ENCODE measurements at places on chromosomes 1 and 21.

- no peak for DNase-seq
Measured at GRCh38 chr21:36235058-36235582, 78.5 kb downstream of the DOP1B start.

DNA sequence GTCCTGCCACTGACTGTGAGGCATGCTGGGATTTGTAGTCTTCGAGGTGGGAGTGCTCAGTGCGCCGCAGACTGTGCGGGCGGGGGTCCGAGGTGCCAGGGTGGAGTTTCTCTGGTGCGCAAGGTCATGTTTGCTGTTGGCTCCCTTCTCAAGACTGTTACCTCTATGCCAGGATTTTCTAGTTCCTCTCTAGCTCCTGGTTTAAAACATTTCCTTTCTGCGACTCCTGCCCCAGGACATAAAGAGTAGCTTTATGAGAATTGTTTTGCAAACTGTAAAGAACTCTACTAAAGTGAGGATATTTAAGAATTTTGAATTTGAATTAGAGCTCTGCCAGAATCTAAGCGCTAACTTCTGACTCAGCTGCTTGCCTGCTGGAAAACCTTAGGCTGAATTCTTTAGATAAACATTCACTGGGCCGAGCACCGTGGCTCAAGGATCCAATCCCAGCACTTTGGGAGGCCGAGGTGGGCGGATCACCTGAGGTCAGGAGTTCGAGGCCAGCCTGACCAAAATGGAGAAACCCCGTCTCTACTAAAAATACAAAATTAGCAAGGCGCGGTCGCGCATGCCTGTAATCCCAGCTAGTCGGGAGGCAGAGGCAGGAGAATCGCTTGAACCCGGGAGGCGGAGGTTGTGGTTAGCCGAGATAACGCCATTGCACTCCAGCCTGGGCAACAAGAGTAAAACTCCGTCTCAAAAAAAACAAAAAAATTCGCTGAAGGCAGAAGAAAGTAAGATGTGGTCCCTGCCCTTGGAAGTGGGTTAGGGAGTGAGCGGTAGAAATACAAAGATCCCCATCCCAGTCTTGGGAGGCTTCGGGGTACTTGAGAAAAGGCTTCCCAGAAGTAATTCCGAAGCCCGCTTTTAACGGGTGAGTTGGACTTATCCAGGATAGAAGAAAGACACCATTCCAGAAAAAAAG lies 992 bp upstream of the USP48 start:
- peak; percentile 54 for DNase-seq

- DNase-seq: no peak
Measured at GRCh38 chr1:158055854-158056253, 62.4 kb downstream of the KIRREL1 start.

GRCh38 chr21:36700295-36700970 lies 1.5 kb downstream of the SIM2 start:
- DNase-seq: no peak

GRCh38 chr1:55062801-55063576 lies 23.6 kb downstream of the PCSK9 start:
- no peak for DNase-seq

- no peak for DNase-seq
Measured at GRCh38 chr1:69363236-69363635, 204.5 kb upstream of the LRRC7 start.

DNA sequence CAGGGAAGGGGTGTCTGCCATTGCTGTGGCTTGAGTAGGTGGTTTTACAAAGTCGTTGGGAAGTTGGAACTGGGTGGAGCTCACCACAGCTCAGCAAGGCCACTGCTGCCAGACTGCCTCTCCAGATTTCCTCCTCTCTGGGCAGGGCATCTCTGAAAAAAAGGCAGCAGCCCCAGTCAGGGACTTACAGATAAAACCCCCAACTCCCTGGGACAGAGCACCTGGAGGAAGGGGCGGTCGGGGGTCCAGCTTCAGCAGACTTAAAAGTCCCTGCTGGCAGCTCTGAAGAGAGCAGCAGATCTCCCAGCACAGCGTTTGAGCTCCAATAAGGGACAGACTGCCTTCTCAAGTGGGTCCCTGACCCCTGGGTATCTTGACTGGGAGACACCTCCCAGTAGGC lies 124.2 kb downstream of the LHX8 start:
- no peak for DNase-seq

DNA sequence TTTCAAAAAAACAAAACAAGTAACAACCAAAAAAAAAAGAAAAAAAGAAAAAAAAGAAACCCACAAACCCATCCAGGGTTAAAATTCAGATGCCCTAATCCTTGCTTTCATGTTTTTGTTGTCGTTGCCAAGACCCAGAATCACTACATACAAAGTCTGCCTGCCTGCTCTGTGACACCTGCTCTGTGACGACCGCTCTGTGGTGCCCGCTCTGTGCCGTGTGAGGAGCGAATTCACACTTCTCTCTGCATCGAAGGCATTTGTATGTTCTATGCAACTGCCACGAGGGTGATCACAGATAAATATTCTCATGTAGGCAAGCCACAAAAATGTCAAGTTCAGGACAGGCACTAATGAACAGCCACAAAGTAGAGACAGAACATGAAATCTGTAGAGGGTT lies 178.6 kb downstream of the SLC45A1 start:
- DNase-seq: no peak

- DNase-seq: no peak
Measured at GRCh38 chr21:18769599-18769998, 366.0 kb upstream of the TMPRSS15 start.

GRCh38 chr1:1573843-1574720 lies 581 bp downstream of the SSU72 start:
- peak; percentile 74 for DNase-seq

GRCh38 chr1:143721024-143721373 lies 250.8 kb downstream of the FAM72C start:
- DNase-seq: no peak

DNA sequence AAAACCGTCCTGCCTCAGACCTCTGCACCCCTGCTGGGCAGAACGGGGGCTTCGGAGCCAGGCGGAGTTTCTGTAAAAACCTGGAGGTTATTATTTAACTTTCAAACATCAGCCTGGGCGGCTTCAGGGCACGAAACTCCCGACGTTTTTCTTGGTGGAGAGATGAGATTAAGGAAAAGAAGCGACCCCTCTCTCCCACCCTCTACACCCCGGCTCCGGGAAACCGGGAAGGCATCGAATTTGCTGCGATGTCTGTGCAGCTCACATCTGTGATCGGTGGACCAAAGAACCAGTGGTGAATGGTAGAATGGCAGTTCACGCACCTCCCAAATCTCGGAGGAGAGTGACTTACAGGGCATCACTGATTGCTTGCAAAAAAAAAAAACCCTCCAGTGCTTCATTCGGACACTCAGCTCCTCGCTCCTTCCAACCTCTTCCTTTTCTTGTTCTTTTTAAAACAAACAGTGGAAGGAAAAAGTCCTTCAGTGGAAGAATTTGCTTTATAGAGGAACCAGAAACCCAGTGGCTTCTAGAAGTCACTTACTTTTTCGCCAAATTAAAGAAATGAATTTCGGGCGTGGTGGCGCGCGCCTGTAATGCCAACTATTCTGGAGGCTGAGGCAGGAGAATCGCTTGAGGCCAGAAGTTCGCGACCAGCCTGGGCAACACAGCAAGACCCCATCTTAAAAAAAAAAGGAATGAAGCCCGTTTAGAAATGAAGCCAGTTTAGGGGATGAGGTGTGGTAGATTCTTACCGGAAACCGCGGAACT lies 884 bp downstream of the PHACTR4 start:
- DNase-seq: peak; percentile 50

DNA sequence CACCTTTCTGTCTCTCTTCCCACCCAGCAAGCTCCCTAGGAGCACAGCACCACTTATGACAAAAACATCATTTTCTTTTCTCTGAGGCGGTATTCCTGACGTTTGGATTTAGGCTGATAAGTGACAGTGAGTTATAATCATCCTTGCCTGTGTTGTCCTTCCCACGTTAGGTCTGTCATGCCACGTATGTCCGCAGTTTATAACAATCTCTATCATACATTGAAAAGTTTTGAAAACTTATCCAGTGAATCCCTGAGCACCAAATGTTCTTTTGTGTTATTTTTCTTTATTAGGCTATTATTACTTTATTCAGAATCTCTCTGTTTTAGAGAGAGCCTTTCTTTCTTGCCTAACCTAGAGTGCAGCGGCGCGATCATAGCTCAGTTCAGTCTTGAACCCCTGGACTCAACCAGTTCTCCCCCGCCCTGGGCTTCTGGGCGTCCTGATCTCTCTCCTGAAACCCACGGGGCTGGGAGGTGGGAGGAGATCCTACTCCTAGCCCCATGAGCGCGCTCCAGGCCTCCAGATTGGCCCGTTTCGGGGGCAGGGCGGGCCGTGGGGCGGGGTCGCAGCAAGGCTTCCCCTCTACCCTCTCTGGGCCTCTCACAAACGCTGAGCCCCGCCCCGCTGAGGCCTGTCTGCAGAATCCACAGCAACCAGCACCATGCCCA lies at the start of gene GSTM2:
TSS of gene GSTM2 (plus strand) at position 606 of the 671 bp plus-strand sequence. CDS start at position 665, 59 bp downstream.
- peak; percentile 87 for DNase-seq

- no peak for DNase-seq
Measured at GRCh38 chr1:93995837-93996536, 86.8 kb upstream of the GCLM start.

- no peak for DNase-seq
Measured at GRCh38 chr1:201013991-201014815, 9.3 kb downstream of the KIF21B start.

GRCh38 chr1:6162773-6163172 lies 17.3 kb downstream of the CHD5 start:
- no peak for DNase-seq

- DNase-seq: no peak
Measured at GRCh38 chr1:85375493-85375892, 89.5 kb downstream of the DDAH1 start.

GRCh38 chr21:21851657-21852056 lies 853.4 kb downstream of the NCAM2 start:
- no peak for DNase-seq

- DNase-seq: no peak
Measured at GRCh38 chr1:17675744-17676143, 79.4 kb upstream of the ACTL8 start.

DNA sequence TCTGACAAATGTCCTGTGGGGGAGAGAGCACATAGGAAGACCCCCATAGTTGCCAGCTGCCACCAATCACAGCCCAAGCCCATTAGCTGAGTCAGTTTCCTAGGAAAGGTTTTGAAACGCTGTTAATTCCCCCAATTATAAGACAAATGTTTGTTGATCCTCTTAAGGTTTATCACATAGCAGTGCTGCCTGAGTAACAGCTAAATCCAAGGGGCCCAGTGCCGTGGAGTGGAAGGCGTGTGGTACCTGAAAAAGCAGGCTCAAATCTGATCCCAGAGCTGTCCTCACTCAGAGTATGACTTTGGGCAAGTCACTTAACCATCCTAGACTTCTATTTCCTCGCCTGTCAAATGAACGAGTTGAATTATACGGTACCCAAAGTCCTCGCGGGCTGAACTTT lies 69.5 kb downstream of the GRIK3 start:
- no peak for DNase-seq

GRCh38 chr1:10918531-10918930 lies 93.9 kb upstream of the TARDBP start:
- DNase-seq: peak; percentile 70

DNA sequence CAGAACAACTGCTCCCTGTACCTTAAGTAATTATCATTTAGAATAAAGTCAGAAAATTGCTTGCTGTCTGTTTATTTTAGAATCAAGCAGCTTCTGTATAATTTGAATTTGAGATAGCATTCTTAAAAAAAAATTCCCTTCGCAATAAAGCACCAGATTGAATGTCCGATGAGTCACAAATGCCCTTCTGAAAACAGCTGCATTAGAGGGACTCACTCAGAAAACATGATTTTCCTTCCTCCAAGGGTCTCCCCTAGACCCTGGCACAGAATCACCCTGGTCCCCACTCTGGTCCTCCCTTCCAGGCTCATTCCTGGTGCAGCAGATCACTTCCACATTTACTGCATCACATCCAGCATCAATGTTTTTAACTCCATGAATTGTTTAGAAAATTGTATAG lies 471.1 kb upstream of the VAMP3 start:
- peak; percentile 91 for DNase-seq

- no peak for DNase-seq
Measured at GRCh38 chr1:161676441-161676840, 13.5 kb downstream of the FCGR2B start.

DNA sequence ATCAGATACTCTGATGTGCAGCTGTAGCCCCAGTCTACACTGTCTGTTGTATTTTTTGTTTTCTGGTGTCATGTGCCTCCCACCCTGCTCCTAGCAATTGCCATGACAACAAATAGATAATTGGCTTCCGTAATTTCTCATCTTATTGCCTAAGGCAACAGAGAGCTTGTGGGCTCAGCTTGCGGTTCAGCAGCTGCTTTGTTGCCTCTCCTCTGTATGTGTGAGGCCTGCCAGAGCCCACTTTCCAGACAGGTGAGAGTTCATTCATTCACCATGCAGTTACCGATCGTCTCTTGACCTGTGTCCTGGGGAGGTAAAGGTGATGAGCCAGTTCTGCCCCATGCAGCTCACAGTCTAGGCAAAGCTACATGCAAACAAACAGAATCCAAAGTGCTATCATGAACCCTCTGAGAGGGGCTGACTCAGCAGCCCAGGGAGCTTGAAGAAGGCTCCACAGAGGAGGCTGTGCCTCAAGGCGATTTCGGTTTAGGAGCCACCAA lies 11.9 kb downstream of the LGALS8 start:
- no peak for DNase-seq

- no peak for DNase-seq
Measured at GRCh38 chr1:190738317-190738716, 260.7 kb upstream of the BRINP3 start.

DNA sequence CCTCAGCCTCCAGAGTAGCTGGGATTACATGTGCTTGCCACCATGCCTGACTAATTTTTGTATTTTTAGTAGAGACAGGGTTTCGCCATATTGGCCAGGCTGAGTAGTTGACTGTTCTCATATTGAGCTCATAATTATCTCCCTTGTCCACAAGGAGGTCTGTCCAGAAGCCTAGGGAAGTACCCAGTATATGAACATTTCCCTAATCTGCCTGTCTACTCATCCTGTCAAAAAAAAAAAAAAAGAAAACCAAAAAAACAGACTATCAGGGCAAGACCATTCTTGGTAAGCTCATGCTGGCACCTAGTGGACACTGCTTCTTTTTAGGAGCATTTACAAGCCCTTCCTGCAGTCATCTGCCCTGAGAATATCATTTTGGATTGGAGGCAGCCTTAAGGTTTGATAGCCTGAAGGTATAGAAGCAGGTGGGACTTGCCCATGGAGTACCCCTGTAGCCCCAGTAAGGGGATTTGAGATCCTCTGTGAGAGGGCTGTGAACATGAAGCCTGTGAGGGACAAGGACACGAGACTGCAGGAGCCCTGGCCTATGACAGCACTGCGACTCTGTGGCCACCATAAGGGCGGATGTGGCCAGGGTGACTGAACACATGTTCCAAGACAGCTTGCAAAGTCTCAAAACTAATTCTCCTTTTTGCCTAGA lies 10.8 kb upstream of the DUSP12 start:
- DNase-seq: peak; percentile 82

DNA sequence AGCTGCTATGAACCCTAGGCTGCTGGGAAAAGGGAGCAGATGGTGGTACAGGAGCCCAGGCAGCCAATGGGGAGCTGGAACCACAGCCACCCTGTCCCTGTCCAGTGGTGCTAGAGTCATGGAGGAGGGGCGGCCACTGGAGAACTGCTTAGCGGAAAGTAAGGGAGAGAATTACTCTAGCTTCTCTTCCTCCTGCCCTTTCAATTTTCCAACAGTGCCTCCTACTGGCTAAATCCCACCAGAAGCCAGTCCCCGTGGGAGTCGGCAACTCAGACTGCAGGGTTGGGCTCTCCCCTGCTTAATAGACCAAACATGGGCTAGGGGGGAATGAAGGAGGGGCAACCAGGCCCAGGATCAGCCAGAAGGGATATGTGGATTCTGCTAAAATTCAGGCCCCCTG lies 154.5 kb downstream of the ACTL8 start:
- peak; percentile 31 for DNase-seq
